Breast epithelium (tissue), 4 donors: ENCODE measurements at places on chromosomes 2 and 18. TPM values are rescaled to one million over a fixed set of nuclear protein-coding genes. Genes with fewer than 3 reads are reported as not detected.
A peak's percentile ranks its signal among the peaks of the same experiment; 100 is the strongest.

DNA sequence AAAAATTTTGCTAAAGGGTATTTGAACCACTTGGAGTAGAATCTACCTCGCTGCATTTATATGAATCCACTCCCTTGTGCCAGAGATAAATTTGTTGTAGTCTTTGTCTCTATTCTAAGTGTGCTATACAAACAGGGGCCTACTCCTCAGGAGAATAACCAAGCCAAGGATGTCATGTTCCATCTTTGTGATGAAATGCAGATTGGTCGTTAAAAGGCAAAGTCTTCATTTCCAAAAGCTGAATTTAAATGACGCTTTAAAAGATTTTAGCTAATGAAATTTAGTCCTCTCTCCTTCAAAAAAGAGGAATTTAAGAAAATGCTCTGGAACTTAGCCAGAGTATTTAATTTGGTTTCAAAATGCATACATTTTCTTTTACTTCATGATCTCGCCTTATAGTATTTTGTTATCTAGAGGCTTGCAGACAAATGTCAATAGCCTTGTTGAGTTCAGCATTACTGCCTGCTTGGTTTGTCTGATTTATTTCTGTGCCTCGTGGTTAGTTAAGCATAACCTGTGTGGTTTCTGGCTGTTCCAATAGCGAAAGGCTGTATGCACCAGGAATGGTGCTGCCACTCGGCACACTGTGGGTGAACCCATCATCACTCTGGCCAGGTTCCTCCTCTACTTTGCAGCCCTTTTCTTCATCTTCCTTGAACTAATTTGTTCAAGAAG, 417.6 kb downstream of the ZNF521 start:
- no peak for DNase-seq
- H3K27ac ChIP-seq, result no peak overlapping the region
- H3K4me1 ChIP-seq, result no peaks in the 10 kb centered on the region
- H3K4me3 ChIP-seq, result no peak overlapping the region

DNA sequence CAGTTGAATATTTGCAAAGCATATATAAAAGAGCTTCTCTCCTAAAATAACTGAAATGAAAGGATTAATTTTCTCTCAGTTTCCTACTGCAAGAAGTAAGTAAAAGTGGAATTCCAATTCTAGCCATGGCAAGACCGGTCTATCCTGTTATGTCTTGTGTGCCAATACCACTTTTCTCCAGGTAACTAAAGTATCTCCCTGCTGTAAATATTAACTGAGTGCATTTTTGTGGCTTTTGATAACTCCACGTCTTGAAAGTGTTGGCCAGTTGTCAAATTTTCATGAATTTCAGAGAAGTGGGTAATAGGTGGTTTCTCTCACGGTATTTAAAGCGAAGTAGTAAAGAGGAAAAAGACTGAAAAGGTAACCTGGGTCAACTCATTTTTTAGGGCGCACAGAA, 225.9 kb downstream of the NEDD4L start:
- peak; percentile 49 for DNase-seq
- no peaks in the 10 kb centered on the region for H3K36me3 ChIP-seq
- peak overlapping the region; percentile 86 for H3K27ac ChIP-seq
- no peaks in the 10 kb centered on the region for H3K4me1 ChIP-seq
- H3K27me3 ChIP-seq, result no peaks in the 10 kb centered on the region
- no peak overlapping the region for H3K4me3 ChIP-seq

GRCh38 chr2:138187221-138187620, 222.9 kb downstream of the HNMT start:
- no peaks in the 10 kb centered on the region for H3K27me3 ChIP-seq
- no peak overlapping the region for H3K27ac ChIP-seq
- H3K4me3 ChIP-seq, result no peak overlapping the region
- no peak for DNase-seq
- H3K36me3 ChIP-seq, result no peaks in the 10 kb centered on the region
- no peaks in the 10 kb centered on the region for H3K4me1 ChIP-seq

DNA sequence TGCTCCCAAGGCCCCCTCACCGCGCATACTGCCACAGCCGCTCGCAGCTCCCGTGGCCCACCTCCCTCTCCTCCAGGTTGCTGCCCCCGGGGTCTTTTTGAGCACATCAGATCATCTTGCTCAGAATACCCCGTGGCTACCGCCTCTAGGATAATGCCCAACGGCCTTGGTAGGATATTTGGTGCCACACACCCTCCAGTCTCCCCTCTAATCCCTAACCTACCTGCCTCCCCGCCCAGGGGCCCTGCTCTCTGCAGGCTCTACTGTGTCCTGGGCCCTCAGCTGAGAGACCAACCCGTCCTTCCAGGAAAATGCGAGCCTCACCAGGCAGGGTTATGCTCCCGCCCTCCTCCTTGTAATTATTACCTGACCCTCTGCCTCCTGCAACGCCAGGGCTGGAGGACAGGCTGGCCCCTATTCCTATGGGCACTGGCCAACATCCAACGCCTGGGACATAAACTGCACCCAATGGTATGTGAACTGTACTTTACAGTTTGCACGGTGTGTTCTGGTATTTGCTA, 1.5 kb upstream of the MTCL1 start:
- no peaks in the 10 kb centered on the region for H3K36me3 ChIP-seq
- no peaks in the 10 kb centered on the region for H3K27me3 ChIP-seq
- H3K4me1 ChIP-seq, result peaks cover 10% of the 10 kb centered on the region
- H3K27ac ChIP-seq, result peak overlapping the region; percentile 92
- H3K4me3 ChIP-seq, result peak overlapping the region; percentile 92

DNA sequence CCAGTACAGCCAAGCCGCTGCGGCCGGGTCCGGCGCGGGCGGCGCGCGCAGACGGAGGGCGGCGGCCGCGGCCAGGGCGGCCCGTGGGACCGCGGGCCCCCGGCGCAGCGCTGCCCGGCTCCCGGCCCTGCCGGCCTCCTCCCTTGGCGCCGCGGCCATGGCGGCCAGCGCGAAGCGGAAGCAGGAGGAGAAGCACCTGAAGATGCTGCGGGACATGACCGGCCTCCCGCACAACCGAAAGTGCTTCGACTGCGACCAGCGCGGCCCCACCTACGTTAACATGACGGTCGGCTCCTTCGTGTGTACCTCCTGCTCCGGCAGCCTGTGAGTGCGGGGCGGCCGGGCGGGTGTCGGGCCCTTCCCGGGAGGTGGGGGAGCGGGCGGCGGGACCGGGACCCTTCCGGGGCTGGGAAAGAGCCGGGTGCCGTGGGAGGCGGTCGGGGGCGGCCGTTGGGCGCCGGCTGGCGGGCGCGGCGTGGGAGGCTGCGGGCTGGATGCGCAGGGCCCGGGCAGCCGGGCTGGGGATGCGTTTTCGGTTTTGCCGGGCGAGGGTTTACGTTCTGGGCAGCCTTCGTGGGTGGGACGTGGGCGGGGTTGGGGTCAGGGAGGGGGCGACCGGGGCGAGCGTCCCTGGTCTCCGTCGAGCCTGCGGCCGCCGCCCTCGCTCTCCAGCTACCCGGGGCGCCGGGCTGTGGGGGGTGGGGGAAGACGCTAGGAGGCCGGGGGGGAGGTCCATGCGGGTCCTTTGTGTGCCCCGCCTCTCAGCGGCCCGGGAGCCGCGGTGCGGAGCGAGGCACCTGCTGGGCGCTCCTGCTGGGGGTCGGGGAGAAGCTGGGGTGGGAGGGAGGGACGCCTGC, 537 bp downstream of the AGFG1 start:
- H3K4me3 ChIP-seq, result peak overlapping the region; percentile 98
- H3K27me3 ChIP-seq, result no peaks in the 10 kb centered on the region
- peaks cover 15% of the 10 kb centered on the region for H3K4me1 ChIP-seq
- no peaks in the 10 kb centered on the region for H3K36me3 ChIP-seq

DNA sequence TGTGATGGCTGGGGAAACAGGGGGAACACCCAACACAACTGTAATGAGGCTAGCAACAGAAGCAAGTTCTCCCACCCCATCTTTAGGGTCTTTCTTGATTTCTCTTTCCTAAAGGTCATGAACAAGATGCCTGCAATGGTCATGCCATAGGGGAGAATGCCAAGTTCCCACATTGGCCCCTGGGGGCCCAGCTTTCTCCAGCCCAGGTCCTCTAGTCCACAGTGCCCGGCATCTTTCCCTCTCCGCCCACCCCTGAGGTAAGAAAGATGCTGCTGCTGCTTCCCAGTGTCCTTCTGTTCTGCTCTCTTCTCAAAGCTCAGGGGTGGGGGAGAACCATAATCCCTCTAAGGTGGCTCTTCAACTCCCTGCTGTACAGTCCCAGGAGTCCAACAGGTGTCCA, 78.0 kb downstream of the LOXHD1 start:
- DNase-seq, result no peak
- no peak overlapping the region for H3K27ac ChIP-seq
- no peaks in the 10 kb centered on the region for H3K36me3 ChIP-seq
- H3K4me1 ChIP-seq, result no peaks in the 10 kb centered on the region
- no peak overlapping the region for H3K4me3 ChIP-seq

DNA sequence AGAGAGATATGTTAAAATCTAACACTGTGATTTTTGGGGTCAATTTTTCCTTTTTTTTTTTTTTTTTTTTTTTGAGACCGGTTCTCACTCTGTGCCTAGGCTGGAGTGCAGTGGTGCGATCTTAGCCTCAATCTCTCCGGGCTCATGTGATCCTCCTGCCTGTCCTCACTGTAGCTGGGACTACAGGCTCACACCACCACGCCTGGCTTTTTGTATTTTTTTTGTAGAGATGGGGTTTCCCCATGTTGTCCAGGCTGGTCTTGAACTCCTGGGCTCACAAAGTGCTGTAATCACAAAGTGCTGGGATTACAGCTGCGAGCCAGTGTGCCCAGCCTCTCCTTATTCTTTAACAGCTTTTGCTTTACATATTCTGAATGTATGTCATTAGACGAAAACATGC, 2.9 kb upstream of the HAAO start:
- no peaks in the 10 kb centered on the region for H3K36me3 ChIP-seq
- no peaks in the 10 kb centered on the region for H3K4me1 ChIP-seq
- H3K27ac ChIP-seq, result no peak overlapping the region
- no peaks in the 10 kb centered on the region for H3K27me3 ChIP-seq

DNA sequence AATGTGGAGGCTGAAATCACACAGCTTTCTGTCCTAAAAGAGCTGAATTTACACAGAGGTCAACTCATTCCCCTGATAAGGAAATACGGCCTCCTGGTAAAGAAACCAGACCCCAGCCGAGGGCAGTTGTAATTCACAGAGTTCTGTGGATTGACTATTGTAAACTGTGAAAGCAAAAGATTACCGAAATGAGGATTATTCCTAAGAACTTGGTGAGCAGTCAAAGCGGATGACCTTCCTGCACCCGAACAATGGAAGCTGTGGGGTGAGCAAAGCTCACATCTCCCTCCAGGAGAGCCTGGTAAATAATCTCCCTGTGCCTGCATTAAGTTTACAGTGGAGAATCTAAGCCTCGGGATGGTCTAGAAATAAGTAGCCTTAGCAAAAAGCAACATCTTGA, 138.2 kb upstream of the PXDN start:
- H3K27me3 ChIP-seq, result peaks cover 13% of the 10 kb centered on the region
- no peaks in the 10 kb centered on the region for H3K36me3 ChIP-seq
- H3K27ac ChIP-seq, result no peak overlapping the region
- no peak overlapping the region for H3K4me3 ChIP-seq

DNA sequence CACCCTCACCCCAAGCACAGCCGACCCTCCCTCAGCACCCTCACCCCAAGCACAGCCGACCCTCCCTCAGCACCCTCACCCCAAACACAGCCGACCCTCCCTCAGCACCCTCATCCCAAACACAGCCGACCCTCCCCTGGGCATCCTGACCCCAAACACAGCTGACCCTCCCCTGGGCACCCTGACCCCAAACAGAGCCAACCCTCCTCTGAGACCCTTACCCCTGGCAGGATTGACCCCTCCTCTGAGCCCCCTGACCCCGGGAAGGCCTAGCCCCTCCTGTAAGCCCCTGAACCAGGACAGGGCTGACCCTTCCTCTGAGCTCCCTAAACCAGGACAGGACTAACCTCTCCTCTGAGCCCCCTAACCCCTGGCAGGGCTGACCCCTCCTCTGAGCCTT, 84.4 kb upstream of the RAB6C start:
- H3K27ac ChIP-seq, result no peak overlapping the region
- H3K4me3 ChIP-seq, result no peak overlapping the region
- H3K27me3 ChIP-seq, result no peaks in the 10 kb centered on the region
- H3K36me3 ChIP-seq, result no peaks in the 10 kb centered on the region

GRCh38 chr2:95005726-95006125, 19.8 kb upstream of the MAL start:
- no peaks in the 10 kb centered on the region for H3K4me1 ChIP-seq
- H3K4me3 ChIP-seq, result no peak overlapping the region
- no peak overlapping the region for H3K27ac ChIP-seq
- no peak for DNase-seq

Gene ACADL
- 2.0 TPM for total RNA-seq

Gene GRHL1
- total RNA-seq, result 2.1 TPM

Gene ANKRD62
- not detected for total RNA-seq

Gene FARSB
- 11.8 TPM for total RNA-seq

Gene PIGN
- 47.9 TPM for total RNA-seq

Gene DPYSL5
- total RNA-seq, result not detected
